ENCODE measurements at places on chromosomes 12 and 14.

GRCh38 chr12:95820096-95820703 lies 29.6 kb upstream of the NTN4 start:
- no peak for DNase-seq

DNA sequence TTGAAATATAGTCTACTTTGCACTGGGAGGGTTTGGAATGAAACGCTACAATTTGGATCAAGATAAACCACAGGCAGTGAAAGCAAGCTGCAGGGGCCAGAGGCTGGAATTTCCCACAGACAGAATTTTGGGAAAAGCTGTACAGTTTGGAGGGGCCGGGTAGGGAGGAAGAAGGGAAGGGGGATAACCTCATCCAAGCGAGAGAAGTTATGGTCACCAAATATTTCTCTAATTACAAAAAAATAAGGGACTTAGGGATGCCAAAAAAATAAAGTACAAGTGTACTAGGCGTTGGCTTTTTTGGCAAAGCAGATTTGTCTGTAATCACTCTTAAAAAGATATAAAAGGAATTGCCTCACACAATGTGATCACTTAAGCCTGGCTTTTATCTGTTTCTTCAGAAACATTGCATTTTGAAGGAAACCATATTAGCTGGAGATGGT lies 31.2 kb upstream of the ADGRD1 start:
- DNase-seq: no peak

GRCh38 chr12:253116-253831 lies 9.4 kb downstream of the SLC6A13 start:
- DNase-seq: peak; percentile 21

GRCh38 chr14:59020382-59020781 lies 168.1 kb upstream of the DAAM1 start:
- DNase-seq: no peak

DNA sequence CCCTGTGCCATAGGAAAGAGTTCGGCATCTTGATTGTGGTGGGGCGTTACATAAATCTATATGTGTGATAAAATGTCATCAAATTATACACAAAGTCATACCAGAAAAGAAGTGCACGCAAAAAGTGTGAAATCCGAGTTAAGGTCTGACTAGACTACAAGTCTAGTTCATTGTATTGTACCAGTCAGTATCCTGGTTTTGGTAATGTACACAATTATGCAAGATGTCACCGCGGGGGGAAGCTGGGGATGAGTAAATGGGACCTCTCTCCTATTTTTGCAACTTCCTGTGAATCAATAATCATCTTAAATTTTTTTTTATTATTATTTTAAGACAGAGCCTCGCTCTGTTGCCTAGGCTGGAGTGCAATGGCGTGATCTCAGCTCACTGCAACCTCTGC lies 43.2 kb upstream of the BCL11B start:
- DNase-seq: no peak

DNA sequence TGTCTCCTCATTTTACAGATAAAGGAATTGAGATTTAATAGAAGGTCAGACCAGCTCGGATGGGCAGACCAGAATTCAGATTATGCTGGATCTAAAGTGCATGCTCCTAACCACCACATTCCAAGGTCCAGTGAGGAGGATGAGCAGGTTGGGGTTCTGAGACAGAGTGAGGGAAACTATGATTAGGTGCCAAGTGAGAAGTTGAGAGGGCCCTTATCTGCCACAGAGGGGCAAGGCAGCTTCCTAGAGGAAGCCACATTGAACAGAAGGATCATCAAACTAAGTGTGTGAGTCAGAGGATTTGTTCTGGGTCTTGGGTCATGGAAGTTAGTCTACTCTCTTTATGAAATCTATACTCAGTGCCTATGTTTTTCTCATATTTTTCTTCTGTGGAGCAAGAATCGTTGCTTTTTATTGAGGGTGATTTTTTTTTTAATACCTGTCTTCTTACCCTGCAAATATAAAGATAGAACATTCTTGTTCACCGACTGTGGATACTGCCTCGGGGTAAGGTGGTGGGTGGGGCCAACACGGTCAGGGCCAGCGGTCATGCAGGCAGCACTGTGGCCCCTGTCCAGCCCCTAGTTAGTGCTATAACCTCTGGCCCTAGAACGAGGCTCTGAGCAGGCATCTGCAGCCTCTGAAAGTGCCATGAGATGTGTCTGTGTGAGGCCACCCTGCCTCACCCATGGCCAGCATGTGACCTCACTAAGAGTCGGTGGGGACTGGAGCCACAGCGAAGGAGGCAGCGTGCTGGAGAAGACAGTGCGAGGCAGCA lies 55.6 kb upstream of the PTHLH start:
- no peak for DNase-seq

GRCh38 chr14:52879958-52880357 lies 70.9 kb downstream of the FERMT2 start:
- no peak for DNase-seq
